ENCODE measurements at places on chromosomes 5 and 9.

GRCh38 chr5:72955143-72955767 is 586 bp upstream of the FCHO2 start:
- DNase-seq = no peak

GRCh38 chr5:19866090-19866450 is 121.9 kb downstream of the CDH18 start:
- DNase-seq = no peak

DNA sequence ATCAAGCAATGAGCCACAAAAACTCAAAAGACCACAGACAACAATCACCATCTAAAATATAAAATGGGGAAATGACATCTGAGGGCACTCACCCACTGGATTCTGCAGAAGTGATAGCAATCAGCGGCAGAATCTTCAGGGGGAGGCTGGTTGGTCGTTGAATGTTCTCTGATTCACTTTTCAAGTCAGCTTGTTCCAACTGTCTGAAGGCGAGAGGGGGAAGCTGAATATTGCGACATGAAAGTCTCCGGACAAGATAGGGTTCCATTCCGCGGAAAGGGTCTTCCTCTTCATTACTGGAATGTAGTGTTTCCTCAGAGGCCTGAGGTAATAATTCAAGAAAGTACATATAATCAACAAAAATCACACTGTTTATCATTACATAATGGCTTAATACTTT is 94.9 kb upstream of the PDE4D start:
- DNase-seq = no peak

DNA sequence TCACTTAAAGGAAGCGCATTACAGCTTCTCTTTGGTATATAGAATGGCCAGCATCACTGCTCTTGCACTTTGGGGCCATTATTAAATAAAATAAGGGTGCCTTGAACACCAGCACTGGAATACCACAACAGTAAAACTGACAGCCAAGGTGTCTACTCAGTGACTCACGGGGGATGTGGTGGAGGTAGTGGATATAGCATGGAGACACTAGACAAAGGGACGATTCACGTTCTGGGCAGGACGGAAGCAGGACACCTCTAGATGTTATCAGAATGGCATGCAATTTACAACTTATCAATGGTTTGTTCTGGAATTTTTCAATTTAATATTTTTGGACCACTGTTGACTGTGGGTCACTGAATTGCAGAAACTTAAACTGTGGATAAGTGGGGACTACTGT is 32.9 kb upstream of the PDE8B start:
- no peak for DNase-seq

GRCh38 chr9:131448818-131449217 is 53.9 kb upstream of the POMT1 start:
- DNase-seq = no peak

GRCh38 chr9:20394969-20395368 is 227.3 kb downstream of the MLLT3 start:
- DNase-seq = no peak

GRCh38 chr5:125088522-125089105 is 342.2 kb upstream of the ZNF608 start:
- DNase-seq = no peak

GRCh38 chr9:98793031-98793430 is 3.3 kb downstream of the ANKS6 start:
- no peak for DNase-seq
